CD4-positive, alpha-beta T cell (primary cell): ENCODE measurements at places on chromosomes 7 and 10.

- no peak for DNase-seq
Measured at GRCh38 chr10:71234004-71234894, 21.9 kb downstream of the UNC5B start.

DNA sequence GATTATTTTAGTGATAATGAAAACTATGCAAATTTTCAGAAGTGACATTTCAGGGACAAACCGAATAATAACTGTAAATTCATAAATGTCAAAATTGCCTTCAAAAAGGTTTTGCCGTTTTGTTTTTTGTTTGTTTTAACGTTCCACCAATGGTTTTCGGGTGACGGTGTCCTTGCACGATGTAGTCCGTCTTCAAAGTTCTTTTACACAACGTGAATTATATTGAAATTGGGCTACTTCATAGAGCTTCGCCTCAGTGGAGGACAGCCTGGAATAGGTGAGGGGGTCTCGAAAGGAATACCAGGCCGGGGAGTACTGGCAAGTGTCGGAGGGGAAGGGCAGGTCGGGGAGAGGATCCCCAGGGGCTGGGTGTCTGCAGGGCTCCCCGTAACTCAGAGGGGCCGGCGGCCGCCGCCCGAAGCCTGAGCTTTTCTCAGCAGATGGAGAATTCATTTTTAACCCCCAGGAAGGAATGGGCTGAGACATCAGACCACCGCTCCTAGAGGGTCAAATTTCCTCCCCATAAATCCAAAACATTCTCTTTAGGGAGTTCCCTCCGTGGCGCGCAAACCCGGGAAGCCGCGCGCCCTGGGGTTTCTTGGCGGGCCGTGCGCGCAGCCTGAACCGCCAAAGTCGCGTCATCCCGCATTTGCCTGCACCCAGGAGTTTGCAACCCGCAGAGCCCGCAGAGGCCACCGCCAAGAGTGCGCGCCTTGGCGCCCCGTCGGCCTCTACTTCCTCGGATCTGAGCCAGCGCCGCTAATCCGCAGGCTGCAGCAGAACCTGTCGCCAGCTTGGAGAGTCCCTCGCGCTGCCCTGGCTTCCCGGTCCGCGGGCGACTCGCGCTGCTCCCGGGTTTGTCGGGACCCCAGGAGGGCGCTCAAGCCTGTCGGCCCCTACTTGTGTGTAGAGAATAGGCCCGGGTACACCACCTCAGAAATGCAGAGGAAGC is 17.3 kb upstream of the EVX1 start:
- no peak for DNase-seq

GRCh38 chr7:110347081-110347480 is 743.8 kb upstream of the LRRN3 start:
- no peak for DNase-seq

DNA sequence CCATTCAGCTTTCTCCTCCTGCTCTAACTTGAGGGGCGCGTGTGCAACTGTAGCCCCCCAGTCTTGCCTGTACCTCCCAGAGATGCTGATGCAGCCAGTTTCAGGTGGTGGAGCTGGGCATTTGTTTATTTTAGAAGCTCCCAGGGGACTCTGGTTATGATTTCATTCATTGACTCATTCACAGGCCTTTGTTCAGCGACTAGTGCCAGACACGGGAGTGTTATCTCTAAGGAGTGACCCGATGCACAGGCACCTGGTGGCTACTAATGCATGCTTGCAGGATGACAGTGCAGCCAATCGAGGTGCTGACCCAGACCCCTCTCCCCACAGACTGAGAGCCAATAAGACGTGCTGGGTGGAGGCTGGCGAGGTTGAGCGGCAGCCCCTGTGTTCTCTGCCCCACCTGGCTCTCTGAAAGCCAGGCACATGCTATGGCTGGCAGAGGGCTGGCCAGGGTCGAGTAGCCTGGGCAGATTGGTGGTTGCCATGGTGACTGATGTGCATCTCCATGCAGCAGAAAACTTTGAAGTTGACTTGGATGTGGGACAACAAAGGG is 19.7 kb upstream of the SLC18A2 start:
- DNase-seq = no peak

DNA sequence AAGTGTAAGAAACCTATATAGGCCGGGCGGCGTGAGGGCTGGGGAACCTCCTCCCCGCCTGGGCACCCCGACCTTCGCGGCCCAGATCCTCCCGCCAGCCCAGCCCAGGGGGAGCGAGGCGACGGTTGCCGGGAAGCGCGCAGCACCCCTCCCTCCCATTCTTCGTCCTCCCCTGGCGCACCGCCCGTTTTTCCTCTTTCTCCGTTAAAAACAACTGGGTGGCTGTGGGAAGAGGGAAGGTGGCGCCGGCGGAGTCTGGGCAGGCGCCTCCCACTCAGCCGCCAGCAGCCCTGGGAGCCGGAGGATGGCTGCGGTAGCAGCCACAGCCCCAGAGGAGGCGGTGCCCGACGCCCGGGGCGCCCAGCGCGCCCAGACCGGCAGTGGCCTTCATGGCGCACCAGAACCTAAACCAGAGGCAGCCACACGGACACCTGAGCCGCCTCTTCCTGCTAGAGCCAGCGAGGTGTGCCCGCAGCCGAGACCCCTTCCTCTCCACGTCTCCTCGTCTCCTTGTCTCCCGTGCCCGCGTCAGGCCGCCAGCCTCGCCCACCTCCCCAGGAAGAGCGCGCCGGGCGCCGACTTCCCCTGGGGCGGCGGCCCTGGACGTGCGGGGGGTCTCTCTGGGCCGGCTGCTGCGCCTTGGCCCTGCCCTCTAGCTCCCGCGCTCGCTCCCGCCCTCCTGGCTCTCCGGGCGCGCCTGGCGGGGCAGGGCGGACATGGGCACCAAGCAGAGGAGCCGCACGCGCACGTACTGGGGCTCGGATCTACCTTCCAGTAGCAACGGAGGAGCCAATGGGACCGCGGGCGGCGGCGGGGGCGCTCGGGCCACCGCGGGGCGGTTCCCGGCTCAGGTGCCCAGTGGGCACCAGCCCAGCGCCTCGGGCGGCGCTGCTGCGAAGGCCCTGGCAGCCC is 32.8 kb upstream of the SFTPD start:
- no peak for DNase-seq

- DNase-seq = no peak
Measured at GRCh38 chr10:22455068-22455857, 110.0 kb downstream of the SPAG6 start.

- DNase-seq = no peak
Measured at GRCh38 chr7:141550386-141551093, 670 bp upstream of the AGK start.

DNA sequence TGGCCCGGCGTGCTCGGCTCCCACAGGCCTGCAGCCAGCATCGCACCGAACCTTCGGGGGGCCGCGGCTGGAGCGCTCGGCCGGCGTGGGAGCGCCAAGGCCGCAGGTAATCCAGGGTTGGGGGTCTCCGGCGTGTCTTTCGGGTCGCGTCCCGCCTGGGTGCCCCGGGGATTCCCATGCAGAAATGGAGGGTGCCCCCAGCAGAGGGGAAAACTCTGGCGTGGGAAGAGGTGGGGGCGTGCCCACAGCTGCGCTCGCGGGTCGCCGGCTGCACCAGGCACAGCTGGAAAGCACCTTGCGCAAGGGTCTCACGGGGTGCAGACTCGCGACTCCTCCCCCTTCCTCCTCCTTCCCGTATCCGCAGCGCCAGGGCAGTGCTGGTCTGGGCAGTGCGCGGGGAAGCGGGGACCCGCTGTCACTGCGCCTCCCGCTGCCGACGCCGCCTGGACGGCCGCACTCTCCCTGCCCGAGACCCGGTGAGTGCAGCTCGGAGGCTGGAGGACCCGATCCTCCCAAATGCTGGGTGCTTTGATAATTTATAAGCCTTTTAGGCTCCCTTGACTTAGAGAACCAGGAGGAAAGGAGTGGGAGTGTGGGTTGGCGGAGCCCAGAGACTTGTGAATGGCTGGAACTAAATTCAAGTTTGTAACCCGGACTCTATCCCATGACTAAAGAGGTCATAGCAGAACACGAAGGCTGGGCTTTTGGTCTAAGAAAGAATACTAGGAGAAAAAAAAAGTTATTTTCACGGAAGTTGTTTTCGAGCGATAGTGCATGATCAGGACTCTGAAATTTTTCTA is 489 bp downstream of the MAP3K8 start:
- DNase-seq = no peak

GRCh38 chr10:120521880-120522279 is 64.9 kb downstream of the PLPP4 start:
- no peak for DNase-seq

DNA sequence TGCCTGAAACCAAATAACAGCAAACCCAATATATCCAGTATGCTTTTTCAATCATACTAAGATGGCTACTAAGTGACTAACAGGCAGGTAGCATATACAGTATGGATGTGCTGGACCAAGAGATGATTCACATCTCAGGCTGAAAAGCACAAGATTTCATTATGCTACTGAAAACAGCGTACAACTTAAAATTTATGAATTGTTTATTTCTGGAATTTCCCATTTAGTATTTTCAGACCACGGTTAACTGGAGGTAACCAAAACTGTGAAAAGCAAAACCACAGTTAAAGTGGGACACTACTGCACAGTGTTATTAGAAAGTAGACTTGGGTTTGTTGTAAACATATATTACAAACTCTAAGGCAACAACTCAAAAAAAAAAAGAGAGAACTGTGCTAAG is 91.5 kb downstream of the KMT2C start:
- DNase-seq = no peak

GRCh38 chr10:96225119-96225518 is 46.2 kb downstream of the BLNK start:
- no peak for DNase-seq

GRCh38 chr10:26937371-26937770 is 76.6 kb upstream of the ABI1 start:
- no peak for DNase-seq

GRCh38 chr7:85232068-85232467 is 45.2 kb upstream of the SEMA3D start:
- no peak for DNase-seq

GRCh38 chr10:52597189-52597863 is 175.3 kb downstream of the MBL2 start:
- DNase-seq = no peak

DNA sequence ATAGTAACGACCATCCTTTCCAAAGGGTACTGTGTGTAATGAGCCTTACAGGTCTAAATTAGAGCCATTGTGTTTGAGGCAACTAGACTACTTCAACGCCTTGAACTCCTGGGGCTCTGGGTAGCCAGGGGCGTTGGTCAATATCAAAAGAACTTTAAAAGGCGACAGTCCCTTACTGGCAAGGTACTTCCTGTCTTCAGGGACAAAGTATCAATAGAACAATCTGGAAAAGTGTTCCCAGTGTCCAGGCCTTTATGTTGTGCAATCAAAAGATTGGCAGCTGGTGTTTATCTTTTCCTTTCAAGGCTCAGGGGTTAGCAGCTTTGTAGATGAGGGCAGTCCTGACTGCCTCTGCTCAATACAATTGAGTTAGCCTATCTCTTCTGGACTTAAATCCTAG is 284.3 kb downstream of the PARD3 start:
- DNase-seq = no peak

GRCh38 chr10:125102821-125103220 is 57.5 kb downstream of the CTBP2 start:
- no peak for DNase-seq

- no peak for DNase-seq
Measured at GRCh38 chr7:22611758-22612079, 111.7 kb upstream of the STEAP1B start.

DNA sequence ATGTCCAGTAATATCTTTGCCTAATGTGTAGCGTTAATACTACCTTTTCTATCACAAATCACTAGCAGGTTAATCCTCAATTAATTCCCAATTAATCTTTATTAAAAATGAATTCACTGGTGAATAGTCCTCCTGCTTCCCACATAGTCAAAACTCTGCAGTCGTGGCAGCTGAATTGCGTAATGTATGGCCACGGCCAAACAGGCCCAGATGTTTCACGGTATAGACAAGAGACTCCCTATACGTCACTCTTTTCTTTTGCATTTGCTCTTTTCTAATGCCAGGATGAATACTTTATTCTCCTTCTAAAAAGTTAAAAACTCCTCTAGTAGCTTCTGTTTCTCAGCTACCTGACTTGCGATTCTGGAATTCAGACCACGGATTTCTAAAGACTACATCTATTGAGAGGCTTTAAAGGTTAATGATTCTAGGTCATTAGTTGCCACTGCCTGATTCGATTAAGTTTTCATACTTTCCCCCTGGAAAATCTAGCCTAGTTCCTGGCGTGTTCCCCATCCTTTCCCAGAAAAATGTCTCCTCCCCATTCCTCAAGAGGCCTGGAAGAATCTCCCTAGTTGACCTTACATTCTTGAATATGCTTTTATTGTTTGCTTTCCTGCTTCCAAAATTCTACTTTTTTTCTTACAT is 16.9 kb downstream of the MEOX2 start:
- no peak for DNase-seq

DNA sequence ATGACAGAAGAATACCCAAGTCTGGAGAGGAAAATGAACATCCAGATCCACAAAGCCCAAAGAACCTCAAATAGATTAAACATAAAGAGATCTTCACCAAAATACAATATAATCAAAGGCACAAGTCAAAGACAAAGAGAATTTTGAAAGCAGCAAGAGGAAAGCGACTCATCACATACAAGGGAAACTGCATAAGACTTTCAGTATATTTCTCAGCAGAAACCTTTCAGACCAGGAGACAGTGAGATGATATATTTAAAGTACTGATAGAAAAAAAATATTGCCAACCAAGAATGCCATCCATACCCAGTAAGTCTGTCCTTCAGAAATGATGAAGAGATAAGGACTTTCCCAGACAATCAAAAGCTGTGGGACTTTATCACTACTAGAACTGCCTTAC is 81.5 kb upstream of the GALNT17 start:
- DNase-seq = no peak

- no peak for DNase-seq
Measured at GRCh38 chr7:42351316-42351935, 114.4 kb upstream of the GLI3 start.

DNA sequence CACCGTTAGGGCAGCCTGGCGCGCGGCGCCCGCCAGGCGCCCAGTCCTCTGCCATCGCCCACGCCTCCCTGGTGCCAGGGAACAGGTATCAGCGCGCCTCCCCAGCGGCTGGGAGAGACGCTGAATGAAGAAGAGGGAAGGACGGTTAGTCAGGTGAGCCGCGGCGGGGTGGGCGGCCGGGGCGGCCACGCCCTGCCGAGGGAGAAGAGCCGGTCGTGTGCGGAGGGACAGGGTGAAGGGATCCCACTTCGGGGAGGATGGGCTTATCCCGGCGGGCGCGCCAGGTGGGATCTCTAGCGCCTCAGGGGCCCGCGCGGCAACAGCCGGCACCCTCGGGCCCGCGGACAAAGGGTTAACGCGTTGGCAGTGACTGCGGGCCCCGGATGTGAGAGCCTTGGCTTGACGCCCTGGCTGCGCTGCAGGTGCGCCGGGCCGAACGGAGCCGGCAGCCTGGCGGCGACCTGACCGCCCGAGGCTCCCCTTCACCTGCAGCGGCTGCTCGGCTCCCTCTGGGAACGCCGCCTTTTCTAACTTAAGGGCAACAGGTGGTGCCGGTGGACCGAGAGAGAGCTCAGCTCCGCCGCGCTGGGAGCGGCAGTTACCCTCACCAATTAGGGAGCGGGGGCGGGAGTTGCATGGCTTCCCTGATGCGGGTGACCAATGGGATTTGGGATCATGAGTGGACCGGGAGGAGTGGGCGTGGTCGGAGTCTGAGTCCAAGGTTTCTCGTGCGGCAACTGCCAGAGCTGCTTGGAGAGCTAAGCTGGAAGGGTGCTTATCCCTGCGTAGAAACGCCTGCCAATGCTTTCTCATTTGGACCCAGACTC is at the start of gene ARL4A:
ARL4A (plus strand) TSS at position 743 of the 827 bp plus-strand sequence. CDS start 622 bp downstream, outside the sequence.
- DNase-seq = peak; percentile 81
